GM06990 (cell line): ENCODE measurements at places on chromosomes 1 and 21.
A peak's percentile ranks its signal among the peaks of the same experiment; 100 is the strongest.

DNA sequence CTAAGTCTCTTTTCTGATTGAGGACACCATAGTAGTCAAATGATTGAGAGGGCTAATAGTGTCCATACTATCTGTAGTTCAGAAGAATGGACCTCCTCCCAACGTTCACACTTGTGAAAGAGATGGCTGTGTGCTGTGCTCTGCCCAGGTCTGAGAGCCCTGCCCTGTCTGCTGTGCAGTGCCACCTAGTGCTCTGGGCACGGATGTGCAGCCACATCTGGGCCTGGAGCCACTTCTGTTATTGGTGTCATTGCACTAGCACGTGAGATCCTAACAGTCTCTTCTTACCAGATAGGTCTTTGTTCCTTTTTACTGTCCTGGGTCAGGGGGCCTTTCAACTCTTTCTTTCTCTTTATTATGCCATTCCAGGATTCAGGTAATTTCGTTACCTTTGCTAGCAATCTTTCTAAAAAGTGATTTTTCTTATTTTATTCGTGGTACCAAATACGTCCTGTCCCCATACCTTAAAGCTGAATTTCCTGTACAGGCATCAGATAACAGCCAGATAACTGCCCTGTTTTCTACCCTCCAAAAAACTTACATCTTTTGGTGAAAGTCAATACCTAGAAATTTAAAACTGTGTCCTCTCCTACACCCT, 21.7 kb downstream of the INTS3 start:
- peak; percentile 46 for DNase-seq

DNA sequence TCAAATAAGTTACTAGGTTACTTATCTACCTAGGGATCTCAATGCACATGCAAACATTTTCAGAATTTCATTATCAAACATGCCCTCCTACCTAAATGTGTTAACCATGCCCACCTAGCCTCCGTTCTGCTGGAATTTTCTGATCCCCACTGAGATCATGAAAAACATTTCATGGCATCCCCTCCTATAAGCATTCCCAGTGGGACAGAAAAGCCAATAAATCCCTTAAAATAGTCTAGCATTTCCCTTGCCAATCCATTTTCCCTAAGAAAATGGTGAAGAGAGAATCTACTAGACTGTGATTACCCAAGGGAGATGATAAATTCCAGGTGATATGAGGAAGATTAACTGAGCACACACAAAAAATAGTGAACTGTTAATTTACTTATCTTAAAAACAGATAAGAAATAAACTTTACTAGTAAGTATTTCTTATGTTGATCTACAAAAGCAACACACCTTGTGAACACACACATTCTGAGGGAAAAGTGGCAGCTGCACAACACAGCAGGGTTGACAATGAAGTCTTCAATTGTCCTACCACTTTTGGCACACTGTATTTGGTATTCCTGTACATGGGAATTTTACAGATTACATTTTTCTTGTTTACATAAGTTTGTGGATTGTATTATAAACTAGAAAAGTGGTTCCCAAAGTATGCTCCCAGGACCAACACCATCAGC, 49.6 kb downstream of the ARID4B start:
- DNase-seq = no peak

GRCh38 chr1:197810812-197811211, 35.5 kb upstream of the DENND1B start:
- DNase-seq = no peak

DNA sequence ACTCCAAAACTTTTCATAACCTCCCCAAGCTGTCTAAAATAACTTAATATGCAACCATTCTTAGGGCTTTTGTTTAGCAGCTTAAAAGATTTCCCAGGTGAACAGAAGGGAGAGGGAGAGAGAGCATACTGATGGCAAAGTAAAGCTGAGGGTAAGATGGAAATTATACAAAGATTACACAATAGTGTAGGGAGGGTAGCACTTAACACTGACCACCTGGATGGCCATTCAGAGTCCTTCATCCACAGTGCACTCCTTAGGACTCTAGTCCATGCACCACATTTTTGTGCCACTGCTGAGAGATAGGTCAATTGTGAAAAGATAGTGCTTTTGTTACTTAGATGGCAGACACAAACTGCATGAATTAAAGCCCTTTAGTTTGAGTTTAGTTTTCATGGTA, 574.6 kb downstream of the LMO4 start:
- DNase-seq = no peak

DNA sequence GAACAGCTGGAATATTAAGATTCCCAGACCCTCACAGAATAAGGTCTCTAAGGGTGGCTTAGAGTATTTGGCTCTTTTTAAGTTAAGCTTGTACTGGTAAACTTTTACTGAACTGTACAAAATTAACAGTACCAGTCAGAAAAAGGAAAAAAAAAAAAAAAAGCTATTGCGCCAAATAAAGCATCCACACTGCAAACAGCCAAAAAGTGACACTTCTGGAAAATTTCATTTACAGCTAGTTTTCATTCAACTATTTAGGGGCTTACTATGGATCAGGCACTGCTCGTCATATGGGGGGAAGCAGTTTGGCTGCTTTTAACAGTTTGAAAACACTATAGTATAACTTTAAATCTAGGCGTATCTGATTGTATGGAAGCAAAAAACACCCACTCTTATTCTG, 139.6 kb downstream of the EIF4G3 start:
- no peak for DNase-seq

DNA sequence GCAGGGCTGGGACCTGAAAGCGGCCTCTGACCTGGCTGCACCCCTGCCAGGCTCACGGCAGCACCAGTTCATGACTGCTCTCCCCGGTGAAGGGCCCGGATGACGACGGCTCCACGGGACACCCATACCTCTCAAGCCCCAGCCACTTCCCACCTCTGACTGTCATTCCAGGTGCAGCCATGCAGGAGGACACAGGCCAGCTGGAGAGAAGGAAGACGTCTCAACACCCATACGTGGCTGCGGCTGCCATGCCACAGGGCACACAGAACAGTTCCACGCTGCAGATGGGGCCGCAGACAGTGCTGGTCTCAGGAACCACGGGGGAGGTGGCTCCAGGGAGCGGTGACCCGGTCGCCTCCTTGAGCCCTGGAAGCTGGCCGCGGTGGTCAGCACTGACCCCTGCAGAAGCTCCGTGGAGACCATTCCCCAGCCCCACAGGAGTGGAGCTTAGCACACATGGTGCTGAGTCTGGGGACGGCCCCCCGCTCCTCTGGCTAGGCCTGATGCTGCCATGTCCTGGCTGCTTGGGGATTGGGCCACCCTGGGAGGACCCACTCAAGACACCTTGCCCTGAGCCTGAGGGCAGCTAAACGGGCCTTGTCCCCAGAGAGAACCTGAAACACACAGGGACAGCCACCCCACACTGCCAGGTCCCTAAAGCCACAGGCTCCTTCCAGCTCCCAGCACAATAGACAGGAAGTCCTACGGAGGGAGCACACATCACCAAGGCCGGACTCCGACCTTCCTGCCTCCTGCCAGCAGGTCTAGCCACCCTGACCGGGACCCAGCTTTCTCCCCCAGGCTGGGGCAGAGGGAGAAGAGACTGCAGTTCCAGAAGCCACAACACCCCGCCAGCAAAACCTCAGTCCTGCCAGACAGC, 8.6 kb downstream of the WNT9A start:
- DNase-seq = no peak

GRCh38 chr1:33297911-33298622, 22.8 kb downstream of the A3GALT2 start:
- no peak for DNase-seq
